Left renal cortex interstitium (tissue), 4 donors: ENCODE measurements at places on chromosomes 13 and 19.

GRCh38 chr19:51573331-51573730, 2.2 kb downstream of the ZNF175 start:
- no peak for DNase-seq

GRCh38 chr13:24081387-24081786, 79.1 kb upstream of the SPATA13 start:
- DNase-seq = no peak

DNA sequence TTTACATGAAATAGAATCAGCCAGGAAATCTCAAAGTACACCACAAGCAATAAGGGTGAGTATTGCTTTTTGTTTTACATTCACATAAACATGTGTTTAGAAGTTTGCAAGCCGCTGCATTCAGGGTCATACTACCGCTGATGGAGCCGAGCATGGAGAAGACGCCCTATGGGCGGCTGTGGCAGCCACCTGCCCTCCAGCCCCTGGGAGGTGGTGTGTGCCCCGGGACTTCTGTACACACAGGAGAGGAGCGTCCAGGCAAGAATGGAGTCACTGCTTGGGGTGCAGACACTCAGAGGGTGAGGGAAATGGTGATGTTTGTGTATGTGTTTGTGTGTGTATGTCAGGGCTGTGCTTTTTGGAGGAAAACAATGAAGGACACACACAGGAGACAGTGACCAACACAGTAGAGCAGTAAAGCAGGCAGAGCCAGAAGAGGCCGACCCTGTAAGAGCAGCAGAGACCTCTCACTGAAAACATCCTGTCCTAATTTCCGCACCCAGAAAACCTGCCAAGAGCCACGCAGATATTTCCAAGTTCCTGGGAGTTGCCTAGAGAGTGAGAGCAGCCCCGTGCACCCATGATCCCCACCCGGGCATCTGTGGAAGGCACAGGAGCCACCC, 108.1 kb upstream of the GJB6 start:
- DNase-seq = no peak

GRCh38 chr13:29922281-29922821, 71.9 kb upstream of the UBL3 start:
- DNase-seq = no peak

- no peak for DNase-seq
Measured at GRCh38 chr19:13981988-13982501, 24.1 kb downstream of the RFX1 start.
